HFFc6 (cell line): ENCODE measurements at places on chromosomes 7 and 10. TPM values are rescaled to one million over a fixed set of nuclear protein-coding genes. Genes with fewer than 3 reads are reported as not detected.

PSPH gene
- 20.8 to 25.5 TPM (median 21.8 TPM) in 3 replicates for total RNA-seq

DNA sequence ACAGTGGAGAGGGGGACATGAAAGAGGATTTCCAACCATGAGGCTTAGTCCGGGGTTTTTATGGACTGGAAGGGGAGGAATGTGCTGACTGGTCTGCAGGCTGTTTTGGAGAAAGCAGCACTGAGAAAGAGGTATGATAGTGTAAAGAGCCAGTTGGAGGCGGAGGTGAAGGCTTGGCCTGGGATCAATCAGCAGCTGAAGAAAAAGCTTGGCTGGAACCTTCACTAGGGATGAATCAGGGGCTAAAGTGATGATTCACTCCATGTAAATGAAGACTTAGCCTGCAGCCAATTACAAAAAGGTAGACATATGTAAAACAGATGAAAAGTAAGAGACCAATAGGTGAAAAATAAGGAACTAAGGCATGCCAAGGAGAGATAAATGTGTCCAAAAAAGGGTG is 1382.6 kb downstream of the GATA3 start:
- no peak for DNase-seq

- no peak for DNase-seq
Observed at GRCh38 chr7:120955577-120956149, 5.1 kb downstream of the ING3 start.

ACTL6B gene
- not detected in 2 replicates for total RNA-seq

DNA sequence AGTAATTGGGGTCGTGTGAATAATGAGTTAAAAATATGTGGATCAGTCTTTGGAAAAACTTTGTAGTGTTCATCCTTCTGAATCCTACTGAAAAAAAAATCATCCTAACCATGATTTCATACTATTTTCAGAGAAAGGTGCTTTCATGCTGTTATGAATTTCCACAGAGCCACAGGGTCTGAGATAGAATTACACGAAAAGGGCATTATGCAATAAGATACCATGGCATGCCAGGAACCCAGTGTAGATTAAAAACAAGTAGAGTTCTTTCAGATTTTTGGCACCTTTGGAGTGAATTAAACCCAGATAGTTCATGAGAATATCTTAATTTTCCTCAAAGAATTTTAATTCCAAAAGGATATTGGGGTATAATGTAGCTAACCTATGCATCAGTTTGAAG is 47.5 kb upstream of the AGMO start:
- no peak for DNase-seq

DNA sequence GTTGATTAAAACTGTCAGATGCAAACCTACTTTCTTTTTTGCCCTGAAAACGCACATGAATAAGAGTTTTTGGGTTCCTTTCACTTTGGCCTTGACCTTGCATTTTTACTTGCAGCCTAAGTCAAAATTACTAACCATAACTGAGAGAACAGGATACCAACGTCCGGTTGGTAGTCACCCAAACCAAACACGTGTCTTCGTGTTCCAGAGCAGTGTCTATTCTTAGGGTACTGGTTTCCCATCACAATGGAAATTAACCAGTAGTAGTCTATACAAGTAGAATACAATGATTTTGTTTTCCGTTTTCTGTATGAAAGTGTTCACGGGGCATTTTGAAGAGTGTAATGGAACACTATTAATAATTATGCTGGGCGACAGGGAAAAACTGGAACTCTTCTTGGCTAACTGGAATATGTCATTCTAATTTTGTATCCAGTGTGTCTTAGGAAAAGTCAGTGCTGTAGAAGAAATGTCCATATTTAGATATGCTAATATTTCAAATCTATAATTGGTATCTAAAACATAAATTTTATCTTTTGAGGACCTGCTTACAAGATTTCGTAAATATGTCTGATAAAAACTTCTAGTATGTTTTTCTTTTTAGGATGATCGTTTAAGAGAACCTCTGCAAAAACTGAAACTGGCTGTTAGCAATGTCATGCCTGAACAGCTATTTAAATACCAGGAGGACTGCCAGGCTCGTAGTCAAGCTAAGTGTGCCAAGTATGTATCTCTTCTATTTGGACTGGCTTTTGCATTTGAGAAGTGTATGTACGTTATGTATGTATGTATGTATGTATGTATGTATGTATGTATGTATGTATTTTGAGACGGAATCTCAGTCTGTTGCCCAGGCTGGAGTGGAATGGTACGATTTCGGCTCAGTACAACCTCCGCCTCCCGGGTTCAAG is 40.9 kb downstream of the UBN2 start:
- no peak for DNase-seq

GGCT gene
- 18.6 and 20.6 TPM in 2 replicates for total RNA-seq
